ENCODE measurements at places on chromosomes 11 and 22.
A peak's percentile ranks its signal among the peaks of the same experiment; 100 is the strongest.

GRCh38 chr11:4064278-4064955 lies 30.2 kb upstream of the RRM1 start:
- no peak for DNase-seq

GRCh38 chr22:47356511-47357011 lies 594.1 kb downstream of the TBC1D22A start:
- no peak for DNase-seq

GRCh38 chr11:20617346-20618005 lies 18.1 kb downstream of the SLC6A5 start:
- DNase-seq = no peak

- DNase-seq = no peak
Measured at GRCh38 chr11:87879118-87879517, 296.1 kb downstream of the RAB38 start.

- DNase-seq = no peak
Measured at GRCh38 chr11:37124384-37124783, 526.3 kb upstream of the RAG2 start.

DNA sequence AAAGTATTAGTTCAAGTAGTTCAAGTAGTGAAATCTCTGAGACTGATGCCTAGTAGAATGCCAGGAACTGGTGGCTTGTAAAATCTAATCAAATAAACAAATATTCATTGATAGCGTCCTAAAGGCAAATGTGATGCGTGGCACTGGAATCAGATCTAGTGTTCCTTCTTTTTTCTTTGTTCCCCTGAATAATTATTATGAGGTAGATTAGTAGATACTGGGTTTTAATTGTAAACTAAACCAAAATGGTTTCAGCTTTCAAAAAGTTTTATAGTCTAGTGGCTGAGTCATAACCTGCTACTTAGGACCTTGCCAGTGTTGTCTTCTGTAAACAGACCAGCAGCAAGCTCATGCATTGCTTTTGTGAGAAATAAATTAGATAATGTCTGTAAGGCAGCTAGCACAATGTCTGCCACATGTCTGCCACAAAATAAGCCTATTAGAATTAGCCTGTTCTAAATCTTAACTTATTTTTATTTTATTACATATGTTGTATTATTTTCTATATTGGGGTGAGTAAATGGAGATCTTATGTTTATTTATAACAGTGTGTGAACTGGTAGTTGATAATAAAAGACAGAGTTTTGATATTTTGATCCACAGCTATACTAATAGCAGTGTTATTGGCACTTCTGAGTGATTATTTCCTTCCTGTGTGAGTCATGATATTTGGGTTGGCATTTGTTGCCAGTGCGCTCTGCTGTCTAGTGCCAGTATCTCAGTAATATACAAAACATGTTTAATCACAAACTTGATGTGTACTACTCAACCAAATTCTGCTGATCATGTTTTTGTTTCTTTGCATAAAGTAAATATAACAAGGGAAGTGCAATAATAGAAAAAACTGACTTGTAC lies 135.7 kb downstream of the TMEM135 start:
- DNase-seq = no peak

GRCh38 chr11:65446446-65447277 lies 24.1 kb downstream of the NEAT1 start:
- no peak for DNase-seq

DNA sequence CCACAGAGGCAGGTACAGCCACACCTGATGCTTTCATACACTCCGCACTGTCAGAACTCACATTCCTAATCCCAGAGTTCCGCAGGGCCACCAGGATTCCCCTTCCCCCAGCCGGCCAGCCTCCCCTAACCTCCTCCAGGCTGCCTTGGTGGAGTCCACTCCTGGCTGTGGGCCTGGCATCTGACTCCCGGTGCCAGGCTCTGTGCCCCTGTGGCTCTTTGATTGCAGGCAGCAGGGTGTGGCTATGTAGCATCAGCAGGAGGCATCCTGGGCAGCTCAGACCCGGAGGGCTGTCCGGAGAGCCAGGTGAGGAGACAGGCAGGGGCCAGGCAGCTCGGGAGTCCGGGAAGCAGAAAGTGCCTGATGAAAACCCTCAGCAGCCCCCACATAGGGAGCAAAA lies 1432.9 kb downstream of the BRD1 start:
- DNase-seq = peak; percentile 31

DNA sequence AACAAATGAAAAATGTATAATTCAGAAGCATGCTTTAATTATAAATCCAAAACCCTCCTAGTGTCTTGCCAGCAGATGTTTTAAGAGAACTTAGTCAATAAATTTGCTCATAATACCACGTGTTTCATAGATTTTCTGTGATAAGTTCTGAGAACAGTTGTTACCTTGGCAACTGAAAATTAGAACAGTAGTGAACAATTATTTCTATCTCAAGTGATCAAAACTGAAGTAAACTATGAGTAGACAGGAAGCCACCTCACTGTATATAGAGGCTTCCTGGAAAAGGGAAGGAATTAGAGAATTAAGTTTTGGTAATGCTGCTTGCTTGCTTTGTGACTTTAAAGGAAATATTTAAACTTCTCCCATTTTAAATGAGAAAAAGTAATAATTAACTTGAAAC lies 266.0 kb upstream of the ANO3 start:
- no peak for DNase-seq

DNA sequence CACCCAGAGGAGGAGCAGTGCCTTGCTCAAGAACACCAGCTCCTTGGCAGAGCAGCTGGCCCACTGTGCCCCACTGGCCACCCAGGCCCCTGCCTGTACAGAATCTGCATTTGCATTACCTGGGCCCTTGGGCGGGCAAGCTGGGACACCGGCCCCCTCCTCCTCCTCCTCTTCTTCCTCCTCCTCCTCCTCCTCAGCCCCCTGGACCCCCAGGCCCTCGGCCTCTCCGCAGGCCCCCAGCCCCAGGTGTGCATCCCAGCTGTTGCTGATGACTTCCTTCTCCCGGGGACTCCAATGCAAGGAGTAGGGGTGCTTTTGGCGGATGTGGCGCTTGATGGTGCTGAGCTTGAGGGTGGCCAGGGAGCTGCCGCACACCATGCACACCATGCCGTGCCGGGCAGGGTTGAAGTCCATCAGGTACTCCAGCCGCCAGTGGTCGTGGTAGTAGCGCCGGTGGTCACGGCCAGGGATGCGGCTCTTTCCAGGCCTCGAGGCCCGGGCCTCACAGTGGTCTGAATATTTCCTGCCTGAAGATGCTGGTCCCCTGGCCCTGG lies 2.8 kb downstream of the ZFTA start:
- DNase-seq = no peak

GRCh38 chr11:78768971-78769370 lies 194.3 kb upstream of the NARS2 start:
- no peak for DNase-seq

DNA sequence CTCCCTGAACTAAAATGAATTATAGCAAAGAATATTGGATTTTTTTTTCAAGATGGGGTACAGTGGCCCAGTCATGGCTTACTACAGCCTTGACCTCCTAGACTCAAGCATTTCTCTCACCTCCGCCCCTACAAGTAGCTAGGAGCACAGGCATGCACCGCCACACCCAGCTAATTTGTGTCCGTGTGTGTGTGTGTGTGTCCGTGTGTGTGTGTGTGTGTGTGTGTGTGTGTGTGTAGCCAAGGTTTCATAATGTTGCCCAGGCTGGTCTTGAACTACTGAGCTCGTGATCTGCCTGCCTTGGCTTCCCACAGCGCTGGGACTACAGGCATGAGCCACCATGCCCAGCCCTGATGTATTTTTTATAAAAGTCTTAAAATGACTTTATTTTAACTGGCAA lies 12.6 kb downstream of the THYN1 start:
- no peak for DNase-seq

DNA sequence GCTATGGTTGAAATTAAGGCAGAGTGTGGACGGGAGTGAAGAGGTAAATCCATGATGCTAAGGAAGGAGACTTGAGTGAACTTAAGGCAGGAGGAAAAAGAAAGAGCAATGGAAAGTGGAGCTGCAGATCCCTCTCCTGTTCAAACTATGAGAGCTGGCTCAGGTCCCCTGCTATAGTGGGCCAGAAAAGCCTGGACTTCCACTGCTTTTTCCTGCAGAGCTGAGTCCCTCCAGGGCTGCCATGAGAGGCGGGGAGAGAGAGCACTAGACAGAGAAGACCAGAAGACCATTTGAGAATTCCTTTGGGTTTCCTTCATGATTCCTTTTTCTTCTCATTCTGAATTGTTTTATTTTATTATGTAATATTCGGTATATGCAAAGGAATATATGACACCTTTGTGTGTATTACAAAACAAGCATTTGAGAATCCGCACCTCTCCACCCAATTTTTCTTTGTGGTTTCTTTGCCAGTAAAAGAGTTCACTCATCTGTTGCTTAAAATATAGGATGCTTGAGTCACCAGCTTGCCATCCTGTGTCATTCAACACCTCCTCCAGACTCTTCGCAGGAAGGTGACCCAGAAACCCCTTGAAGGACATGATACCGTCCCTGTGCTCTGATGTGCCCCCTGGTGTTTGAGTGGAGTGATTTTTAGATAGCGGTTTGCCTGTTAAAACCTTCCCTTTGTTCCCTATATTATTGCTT lies 24.4 kb downstream of the SREBF2 start:
- peak; percentile 65 for DNase-seq

- DNase-seq = no peak
Measured at GRCh38 chr22:38796262-38796957, 2.5 kb upstream of the DNAL4 start.

DNA sequence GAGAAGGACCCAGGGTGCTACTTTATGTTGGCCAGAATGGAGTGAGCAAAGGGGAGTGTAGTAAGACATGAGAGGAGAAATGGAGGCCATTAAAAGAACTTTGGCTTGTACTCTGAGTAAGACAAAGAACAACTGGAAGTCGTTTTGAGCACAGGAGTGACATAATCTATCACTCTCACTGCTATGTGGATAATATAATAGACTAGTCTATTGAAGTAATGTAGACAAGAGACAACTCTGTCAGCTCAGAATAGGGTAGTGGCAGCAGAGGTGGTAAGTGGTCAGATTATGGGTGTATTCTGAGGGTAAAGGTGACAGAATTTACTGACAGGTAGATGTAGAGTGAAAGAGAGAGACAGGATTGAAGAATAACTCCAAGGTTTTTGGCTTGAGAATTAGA lies 8.2 kb downstream of the KIF18A start:
- DNase-seq = no peak

GRCh38 chr11:62796281-62796680 lies 4.5 kb upstream of the TMEM223 start:
- DNase-seq = no peak

GRCh38 chr11:30821438-30821965 lies 235.3 kb upstream of the MPPED2 start:
- no peak for DNase-seq

GRCh38 chr11:12449961-12450715 lies 72.8 kb downstream of the PARVA start:
- DNase-seq = no peak

DNA sequence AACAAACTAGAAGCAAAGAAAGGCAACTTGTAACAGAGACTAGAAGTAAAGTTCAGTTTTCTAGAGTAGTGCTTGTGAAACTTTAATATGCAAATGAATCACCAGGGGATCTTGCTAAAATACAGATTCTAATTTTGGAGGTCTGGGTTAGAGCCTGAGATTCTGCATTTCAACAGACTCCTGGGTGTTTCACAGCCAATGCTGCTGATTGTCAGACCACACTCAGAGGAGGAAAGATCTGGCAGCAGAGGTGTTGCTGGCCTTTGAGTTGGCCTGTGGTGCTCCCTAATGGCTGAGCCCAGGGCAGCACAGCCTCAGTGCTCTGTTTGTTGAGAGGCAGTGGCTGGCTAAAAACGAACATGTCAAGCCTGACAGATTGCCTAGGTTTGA lies 5.4 kb downstream of the CRY2 start:
- DNase-seq = no peak

DNA sequence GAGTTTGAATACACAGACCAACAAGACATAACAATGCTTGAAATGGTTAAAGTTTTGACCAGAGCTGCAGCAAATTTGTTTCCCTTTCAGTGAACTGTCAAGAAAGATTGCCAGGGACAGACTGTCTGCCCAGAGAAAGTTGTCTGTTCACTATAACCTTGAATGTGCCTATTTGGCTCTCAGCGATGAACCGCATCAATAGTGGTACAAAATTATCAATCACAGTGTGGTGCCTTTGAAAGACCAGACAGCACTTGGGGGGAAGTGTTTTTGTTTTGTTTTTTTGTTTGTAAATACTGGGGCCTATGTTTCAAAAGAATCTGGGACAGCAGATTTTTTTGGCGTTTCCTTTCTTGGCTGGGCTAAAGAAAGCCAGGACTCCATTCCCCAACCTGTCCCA lies 123.1 kb downstream of the CD44 start:
- no peak for DNase-seq

GRCh38 chr11:76702336-76703128 lies 32.0 kb upstream of the LRRC32 start:
- DNase-seq = no peak

GRCh38 chr22:21624120-21624879 lies 5.5 kb downstream of the YDJC start:
- DNase-seq = no peak

DNA sequence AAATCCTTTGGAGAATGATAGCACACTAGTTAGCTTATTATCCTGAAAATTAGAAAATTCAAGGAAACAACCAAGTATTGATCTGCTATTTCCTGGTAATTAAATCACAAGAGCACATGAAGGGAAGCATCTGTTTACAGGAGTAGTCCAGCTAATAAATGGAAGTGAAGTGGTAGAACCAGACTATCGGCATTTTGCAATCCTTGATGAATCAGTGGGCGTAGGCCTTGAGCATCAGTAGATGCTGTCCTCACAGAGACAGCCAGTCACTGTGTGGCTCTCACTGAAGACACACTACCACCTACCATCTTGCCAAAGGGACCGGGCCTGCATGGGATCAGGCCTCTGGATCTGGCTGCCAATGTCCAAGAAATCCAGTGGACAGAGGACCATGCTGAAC lies 69.8 kb downstream of the FBLN1 start:
- DNase-seq = no peak

All from ascending aorta (tissue), 2 donors.